NCI-H524 (cell line): ENCODE measurements at places on chromosomes 3 and 15.
A peak's percentile ranks its signal among the peaks of the same experiment; 100 is the strongest.

DNA sequence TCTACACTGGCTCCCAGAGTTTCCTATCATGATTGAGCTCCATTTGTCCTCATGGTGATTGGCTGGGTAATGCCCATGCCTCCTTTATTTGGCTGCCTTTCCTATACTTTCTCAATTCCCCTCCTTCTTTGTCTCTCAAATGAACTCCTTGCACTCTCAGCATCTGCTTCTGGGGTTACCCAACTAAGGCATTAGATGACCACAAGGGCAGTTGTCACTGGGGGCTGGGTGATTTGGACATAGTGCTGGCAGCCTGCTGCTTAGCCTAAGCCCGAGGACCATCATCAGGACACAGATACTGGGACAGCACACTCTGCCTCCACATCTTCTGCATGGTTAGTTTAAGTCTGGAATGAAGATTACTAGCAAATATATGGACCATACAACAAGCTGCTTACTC lies 49.2 kb upstream of the LRRFIP2 start:
- DNase-seq: no peak

DNA sequence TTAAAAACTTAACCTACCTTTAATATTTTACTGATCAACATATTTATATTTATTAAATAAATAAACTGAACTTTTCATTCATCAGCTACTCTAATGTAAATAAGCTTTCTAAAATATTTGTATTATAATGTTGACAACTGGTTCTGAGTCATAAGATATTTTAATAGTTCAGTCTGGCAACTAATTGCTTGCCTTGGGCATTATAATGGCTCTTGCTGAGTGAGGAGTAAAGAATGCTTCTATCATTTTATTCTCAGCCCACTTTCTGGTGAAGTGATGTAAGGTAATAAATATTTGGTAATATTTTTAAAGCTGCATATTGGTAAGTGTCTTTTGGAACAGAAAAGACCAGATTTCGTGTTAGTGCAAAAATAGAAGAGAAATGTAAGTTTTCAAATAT lies 81.5 kb downstream of the DIPK2A start:
- no peak for DNase-seq

GRCh38 chr3:184952671-184953070 lies 140.7 kb downstream of the VPS8 start:
- peak; percentile 21 for DNase-seq

DNA sequence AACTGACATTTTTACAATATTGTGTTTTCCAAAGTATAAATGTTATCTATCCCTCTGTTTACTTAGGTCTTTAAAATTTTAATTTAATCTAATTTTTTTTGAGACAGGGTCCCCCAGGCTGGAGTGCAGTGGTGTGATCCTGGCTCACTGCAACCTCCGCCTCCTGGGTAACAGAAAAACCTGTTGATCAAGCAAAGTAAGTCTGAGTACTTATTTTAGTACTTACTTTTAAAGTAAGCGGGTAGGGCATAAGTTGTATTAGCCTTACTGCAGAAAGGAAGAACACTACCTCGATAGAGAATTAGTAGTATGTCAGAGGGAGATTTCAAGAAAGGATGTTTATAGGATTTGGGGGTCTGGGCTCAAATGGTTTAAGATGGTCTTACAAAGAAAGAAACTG lies 11.9 kb upstream of the FEM1B start:
- DNase-seq: no peak
